ENCODE measurements at places on chromosomes 6 and 20. TPM values are rescaled to one million over a fixed set of nuclear protein-coding genes. Genes with fewer than 3 reads are reported as not detected.

DNA sequence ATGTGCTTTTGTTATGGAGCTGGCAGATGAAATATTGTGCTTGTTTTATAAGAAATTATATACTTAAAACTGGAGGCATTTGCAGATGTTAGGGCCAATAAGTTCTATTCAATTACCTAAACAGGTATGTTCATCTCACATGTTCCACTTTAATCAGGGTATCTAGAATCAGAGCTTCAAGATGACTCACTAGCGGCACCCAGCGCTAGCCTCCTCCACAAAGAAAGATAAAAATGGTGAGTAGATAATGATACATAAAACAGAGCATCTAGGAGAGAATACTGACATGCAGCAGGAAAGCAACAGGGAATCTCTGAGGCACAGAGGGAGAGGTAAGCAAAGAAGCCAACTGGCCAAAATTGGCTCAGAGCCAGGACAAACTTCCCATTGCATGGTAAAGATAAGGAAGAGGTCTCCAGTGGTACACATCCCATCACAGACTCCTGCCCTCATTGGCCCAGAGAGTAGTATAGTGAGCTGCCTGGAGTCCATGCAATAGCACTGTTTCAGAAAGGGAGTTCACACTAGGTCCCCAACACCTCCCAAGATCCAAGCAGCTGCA, 200.7 kb upstream of the SPTLC3 start:
- no peak for DNase-seq

GRCh38 chr6:105972440-105972839, 113.7 kb upstream of the PRDM1 start:
- DNase-seq: no peak

- no peak for DNase-seq
These were observed 13.9 kb upstream of the CCDC167 start for GRCh38 chr6:37513576-37513975.

GRCh38 chr6:165245701-165246100, 63.7 kb downstream of the C6orf118 start:
- DNase-seq: no peak

DNA sequence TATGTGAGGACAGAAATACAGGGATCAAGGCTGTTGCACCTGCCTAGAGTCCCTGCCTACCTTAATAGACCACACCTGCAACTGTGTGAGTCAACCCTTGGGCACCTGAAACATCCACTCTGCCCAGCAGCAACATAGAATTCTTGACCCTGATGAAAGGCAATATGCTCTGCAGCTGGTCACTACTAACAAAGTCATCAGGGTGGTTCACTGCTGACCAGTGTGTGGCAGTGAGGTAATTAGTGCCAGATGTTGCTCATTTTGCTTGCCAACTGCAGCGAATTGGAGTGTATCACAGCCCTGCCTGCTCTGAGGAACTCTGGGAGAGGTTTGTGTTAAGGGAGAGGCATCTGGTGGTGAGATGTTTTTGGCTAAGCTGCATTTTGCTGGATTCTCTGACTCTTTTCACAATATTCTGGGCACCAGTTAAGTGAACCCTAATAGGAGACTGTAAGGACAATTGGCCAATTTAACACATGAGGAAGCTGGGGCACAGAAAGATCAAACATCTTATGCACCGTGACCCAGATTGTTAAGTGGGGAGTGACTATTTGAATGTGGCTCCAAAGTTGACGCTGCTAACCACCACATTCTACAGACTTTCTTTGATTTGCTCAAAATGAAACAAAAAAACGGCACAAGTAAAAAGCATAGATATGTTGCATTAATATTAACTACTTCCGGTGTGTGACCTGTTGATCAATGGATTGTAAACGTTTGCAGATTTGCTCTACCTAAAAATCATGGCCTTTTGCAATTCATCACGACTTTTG, 61.9 kb upstream of the OPRM1 start:
- DNase-seq: no peak

STX11 gene
- total RNA-seq: 29.0 TPM

- peak; percentile 27 for DNase-seq
These were observed 29.9 kb downstream of the GABRR2 start for GRCh38 chr6:89284963-89285735.

ANGPT4 gene
- total RNA-seq: not detected

DNA sequence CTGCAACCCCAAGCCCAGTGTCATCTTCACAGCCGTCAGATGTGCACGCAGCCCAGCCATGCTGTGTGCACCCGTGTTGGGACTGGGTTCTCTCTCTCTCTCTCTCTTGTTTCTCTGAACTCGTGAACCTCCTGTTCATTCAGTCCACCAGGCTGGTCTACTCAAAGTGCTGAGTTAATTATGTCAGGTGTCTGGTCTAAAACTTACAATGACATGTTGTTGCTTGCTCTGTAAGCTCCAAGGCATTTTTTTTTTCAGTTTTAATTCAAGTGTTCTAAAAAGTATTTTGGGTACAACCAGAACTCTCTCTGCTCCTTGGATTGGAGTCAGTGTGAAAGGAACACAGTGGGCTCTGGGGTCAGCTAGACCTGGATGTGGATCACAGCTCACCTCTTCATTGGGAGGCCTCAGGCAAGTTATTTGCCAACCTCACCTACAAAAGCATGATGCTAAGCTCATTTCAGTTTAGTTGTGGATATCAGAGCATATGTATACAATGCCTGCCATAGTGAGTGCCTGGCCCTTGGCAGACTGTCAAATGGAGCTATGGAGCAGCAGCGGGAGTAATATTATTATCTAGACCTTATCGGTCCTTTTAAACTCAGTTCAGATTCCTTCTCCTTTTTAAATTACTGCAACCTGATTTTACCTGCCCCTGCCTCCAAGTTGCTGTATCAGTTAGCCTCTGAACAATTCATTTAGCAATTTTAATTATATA, 59.5 kb downstream of the PLEKHG1 start:
- DNase-seq: no peak

NELFCD gene
- total RNA-seq: 71.2 TPM

GRCh38 chr6:13873288-13874190, 51.2 kb upstream of the RNF182 start:
- peak; percentile 77 for DNase-seq

DNA sequence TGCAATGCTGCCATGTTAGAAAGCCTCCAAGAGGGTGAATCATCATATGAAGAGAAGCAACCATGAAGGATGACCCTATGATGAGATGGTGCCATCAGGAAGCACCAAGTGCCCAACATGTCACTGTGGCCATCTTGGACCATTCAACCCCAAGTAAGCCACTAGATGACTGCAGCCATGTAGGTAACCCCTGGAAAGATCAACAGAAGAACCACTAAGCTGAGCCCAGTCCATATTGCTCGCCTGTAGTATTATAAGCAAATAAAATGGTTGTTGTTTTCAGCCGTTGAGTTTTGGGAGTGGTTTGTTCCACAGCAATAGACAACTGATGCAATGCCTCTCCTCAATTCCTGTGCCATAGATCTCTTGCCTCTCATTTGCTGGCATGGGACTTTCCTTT, 140.9 kb downstream of the SCML4 start:
- DNase-seq: no peak

- peak; percentile 19 for DNase-seq
These were observed 101.2 kb downstream of the PXDC1 start for GRCh38 chr6:3650076-3650958.

DNA sequence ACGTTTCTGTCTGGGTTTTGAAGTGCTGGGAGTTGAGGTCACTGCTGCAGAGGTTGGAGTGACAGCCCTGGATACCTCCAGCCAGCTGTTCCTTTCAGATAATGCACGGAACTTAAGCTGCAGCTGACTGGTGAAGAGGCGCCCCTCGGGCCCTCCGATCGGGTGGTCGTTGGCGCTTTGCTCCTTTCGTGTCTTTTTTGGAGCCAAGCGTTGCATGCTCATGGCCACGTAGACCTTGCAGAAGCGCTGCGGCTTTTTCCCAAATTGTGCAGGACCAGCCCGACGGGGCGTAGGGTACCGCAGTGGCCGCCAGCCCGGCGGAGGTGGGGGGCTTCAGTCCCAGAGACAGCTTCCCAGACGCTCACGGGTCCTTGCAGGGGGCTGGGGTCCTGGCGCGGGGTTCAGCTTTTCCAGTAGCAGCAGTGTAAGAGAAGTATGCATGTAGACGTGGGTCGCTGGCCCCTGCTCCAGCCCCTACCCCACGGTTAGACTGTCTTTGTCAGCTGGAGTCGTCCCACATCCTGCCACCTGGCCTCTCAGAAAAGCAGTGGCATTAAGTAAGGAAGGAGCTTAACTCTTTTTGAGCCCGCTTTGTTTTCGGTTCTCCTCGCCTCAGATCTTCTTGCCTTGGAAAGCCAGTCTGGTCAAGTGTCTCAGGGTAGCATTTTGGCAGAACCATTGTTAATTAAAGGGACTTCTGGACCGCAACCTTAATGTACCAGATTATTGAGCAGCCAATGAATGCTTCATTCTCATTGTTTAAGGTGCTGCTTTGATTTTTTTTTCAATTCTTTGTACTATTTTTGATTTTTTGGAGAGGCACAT, 838 bp downstream of the TNFAIP3 start:
- peak; percentile 71 for DNase-seq

DNA sequence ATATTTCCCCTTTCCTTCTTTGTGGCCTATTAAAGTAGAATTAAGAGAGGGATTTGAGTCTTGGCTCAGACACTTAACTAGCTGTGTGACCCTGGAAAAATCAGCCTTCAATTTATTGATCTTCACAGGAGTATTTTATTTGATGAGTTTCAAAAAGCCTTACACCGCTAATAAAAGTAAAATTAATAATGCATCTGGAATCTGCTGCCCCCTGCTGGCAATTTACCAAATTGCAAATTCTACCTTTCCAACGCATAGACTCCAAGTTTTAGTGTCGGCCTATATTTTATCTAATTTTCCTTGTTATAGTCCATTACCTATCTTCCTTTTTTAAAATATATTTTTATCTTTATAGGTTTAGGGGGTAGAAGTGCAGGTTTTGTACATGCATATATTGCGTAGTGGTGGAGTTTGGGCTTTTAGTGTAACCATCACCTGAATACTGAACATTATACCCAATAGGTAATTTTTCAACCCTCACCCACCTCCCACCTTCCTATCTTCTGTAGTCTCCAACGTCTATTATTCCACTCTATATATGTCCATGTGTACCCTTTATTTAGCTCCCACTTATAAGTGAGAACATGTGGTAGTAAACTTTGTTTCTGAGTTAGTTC, 46.3 kb downstream of the GOPC start:
- peak; percentile 57 for DNase-seq

DIDO1 gene
- total RNA-seq: 87.0 TPM

DNA sequence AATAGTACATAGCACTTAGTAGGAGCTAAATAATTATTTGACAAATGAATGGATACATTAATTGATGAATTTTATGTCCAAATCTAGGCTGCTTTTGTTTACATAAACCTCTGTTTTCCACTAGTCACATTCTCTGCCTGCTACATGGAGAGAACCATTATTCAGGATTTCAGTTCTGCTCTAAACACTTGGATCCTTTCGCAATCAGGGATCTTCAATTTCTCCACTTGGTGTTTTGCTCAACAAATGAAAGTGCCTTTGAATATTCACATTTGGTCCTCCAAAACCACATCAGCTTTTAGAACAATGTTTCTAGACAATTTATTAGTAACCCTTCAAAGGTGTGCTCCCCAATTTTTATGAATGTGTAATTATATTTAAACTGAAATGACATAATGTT, 30.6 kb upstream of the HLA-DQB1 start:
- DNase-seq: no peak
